ENCODE measurements at places on chromosomes 1 and 21.

DNA sequence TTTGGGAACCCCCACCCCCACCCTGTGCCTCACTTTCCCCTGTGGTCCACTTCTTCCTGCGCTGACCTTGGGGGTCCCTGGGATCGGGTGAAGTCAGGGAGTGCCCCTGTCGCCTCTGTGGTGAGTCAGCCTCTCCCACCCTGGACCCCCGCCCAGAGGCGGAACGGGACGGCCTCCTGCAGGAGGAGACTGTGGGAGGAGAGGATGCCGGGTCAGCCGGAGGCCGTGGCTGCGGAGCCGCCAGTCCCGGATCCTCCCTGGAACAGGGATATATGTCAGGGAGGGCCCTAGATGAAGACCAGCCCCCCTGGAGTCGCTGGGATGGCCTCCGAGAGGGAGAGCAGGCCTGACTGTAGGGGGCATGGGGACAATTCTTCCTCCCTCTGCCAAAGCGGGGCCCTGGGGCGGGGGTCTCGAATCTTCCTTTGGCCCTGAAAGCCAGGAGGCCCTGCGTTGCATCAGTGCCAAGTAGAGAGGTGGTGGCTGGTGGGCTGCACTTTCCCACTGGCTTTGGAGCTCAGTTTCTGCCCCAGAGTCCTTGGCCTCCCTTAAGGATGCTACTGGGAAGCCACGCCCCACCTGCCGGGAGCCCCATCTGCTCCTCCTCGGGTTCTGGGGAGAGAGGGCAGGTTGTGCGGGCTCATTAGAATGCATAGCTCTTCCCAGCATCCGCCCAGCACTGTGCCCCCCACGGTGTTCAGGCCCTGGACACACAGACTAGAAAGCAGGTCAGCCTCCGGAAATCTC, 930 bp downstream of the ARHGEF10L start:
- DNase-seq: no peak

DNA sequence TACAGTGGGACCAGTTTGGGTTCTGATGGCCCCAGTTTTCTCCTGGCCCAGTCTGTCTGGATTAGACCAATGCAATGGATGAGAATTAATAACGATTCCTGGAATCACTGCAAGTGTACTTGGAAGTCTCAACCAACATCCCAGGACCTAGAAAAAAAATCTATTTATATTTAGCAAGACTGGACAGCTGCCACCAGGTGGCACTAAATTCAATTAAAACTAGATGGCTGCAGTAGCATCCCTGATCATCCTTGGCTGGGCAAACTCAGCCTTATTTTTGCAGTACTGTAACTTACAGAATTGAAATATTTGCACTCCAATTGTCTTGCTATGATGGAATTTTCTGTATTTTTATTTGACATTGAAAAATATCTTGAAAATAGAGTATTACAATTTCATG, 165.7 kb downstream of the NCAM2 start:
- DNase-seq: no peak

- DNase-seq: no peak
Observed at GRCh38 chr1:180969434-180969833, 53.2 kb downstream of the STX6 start.

- DNase-seq: no peak
Observed at GRCh38 chr1:103517380-103518047, 8.0 kb upstream of the RNPC3 start.

DNA sequence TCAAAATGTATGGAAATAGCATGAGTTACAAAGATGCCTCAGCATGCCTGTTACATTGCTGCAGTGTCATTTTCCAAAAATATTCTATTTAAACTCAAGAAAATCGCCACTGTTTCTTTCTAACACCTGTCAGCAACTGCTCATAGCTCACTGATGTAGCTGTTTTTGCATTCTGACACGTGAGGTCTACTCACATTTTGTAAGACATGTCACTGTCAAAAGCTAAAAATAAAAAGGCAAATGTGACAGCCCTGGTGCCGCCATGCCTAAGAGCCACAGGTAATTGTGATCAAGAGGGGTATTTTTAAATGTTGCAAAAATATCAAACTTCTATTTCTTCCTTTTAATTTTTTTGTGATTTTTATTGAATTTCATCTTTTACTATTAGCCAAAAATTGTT, 556.2 kb upstream of the TMPRSS15 start:
- no peak for DNase-seq

DNA sequence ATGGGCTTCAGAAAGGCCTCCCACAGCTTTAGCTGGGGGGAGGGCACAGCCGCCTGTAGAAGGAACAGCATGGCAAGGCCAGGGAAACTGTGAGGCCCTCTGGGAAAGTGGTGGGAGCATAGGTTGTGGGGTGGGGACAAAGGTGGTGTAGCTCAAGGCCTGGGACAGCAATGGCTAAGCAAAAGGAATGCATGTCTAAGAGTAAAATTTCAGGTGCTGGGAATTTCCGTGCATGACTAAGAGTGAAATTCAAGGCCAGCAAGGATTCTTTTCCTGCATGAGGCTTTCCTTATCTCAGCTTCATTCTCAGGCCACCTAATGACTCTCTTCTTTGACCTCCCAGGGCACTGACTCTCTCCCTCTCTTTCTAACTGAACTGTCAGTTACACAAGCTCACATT, 86.5 kb upstream of the WNT4 start:
- no peak for DNase-seq

DNA sequence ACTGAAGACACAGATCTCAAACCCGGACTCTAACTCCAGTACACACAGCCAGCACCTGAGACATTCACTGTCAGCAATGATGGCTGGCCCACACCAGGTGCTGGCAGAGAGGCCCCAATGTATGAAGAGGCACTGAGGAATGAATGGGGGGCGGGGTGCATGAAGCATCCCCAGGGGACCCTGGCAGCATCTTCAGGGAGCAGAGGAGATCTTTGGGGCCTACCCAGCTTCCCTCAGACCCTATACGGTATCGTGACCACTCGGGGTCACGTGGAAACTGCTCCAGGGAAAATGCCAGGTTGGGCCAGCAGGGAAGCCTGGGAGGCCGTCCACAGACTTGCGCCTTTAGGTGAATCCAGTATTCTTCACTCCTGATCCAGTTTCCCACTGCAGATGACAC, 84.3 kb downstream of the NPHP4 start:
- no peak for DNase-seq

DNA sequence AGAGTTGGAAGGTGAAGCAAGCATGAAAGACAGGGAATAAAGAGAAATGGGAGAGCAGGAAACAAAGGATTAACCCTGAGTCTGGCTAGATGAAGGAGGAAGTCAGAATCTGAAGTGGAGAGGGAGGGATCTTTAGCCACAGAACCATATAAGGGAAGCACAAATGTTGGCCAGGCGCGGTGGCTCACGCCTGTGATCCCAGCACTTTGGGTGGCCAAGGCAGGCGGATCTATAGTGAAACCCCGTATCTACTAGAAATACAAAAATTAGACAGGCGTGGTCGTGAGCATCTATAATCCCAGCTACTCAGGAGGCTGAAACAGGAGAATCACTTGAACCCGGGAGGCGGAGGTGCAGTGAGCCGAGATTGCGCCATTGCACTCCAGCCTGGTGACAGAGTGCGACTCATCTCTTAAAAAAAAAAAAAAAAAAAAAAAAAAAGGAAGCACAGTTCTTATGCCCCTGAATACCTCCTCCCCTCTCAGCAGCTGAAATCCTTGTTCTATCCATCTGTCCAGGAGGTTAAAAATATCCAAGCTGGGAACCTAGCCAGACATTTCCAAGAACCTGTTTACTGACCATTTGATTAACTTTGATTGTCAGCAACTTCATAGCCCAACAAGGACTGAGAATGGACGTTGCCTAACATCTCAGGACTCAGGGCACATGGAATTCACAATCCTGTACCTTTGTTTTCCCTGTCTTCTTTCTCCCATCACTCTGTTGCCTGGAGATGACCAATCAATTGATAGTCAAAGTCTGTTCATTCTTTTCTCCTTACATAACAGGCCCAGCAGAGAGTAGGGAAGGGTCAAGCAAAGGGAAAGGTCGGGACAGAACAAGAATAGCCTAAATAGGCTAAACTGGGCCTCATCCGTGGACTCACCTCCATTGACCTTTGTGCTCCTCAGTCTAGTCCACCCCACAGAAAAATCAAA, 10.6 kb downstream of the TXNIP start:
- no peak for DNase-seq

DNA sequence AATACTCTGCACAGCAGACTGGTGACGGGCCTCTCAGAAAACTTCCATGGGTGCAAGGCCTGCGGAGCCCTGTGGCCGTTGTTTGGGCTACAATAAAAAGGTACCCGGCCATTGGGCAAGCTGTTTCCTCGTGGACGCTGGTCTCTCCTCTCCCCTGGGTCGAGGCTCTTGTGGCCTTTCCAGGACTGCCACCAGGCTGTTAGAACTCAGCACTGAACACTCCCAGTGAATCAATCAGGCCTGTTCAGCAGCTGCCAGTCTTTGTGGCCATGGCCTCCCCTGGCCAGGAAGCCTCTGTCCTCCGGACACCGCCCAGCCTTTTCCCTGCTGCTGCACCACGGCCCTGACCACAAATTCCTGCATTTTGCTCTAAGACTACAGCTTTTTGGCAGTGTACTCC, 33.0 kb upstream of the ACTRT2 start:
- no peak for DNase-seq

DNA sequence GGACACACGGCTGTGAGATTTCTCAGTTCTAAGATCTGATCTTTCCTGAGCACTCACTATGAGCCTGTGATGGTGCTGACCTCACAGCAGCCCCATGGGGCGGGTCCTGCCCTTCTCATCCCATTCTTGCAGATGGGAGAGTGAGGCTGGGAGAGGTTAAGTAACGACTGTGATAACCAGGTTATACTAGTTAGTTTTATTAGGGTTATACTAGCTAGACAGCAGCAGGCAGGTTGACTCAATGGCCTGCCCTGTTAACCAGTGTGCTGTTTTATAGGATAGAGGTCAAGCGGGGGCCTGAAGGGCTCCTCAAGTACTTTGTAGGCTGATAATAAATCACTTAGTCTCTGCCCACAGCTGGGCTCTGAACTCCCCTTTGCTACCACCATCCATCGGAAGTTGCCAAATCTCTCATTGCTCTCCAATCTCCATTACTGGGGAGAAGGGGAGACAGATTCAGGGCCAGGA, 4.8 kb downstream of the CNTN2 start:
- no peak for DNase-seq

GRCh38 chr1:229349463-229350385, 6.9 kb upstream of the CCSAP start:
- no peak for DNase-seq

- DNase-seq: no peak
Observed at GRCh38 chr1:99599678-99600175, 46.2 kb upstream of the PALMD start.

GRCh38 chr1:171177261-171177660, 7.8 kb upstream of the FMO2 start:
- DNase-seq: no peak

DNA sequence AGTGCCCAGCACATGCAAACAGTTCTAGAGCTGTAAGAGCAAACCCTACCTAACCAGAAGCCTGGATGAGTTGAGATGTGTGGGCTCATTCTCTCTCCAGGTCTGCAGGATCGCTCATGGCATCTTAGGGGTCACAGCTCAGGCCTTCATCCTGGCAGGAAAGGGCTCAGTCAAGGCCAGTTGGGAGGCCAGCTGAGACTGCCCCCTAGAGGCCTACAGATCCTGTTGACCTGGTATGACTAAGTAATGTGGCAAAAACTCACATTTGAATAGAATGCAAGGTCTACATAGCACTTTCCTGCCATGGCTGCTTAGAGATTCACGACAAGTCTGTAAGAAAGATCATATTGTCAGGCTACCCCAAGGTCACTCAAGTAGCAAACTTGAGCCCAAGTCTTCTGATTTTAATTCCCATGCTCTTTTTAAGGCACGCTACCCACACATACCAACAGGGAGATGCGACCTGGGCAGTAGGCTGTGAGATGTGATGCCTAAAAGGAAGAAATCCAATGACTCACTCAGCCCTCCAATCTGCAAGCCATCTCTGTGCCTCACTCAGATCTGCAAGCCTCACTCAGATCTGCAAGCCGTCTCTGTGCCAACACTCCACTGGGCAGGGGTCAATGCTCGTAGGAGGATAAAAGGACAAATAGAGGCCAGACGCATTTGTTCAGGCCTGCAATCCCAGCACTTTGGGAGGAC, 5.1 kb upstream of the CAPN8 start:
- no peak for DNase-seq

GRCh38 chr1:189874715-189875435, 602.8 kb downstream of the BRINP3 start:
- no peak for DNase-seq

DNA sequence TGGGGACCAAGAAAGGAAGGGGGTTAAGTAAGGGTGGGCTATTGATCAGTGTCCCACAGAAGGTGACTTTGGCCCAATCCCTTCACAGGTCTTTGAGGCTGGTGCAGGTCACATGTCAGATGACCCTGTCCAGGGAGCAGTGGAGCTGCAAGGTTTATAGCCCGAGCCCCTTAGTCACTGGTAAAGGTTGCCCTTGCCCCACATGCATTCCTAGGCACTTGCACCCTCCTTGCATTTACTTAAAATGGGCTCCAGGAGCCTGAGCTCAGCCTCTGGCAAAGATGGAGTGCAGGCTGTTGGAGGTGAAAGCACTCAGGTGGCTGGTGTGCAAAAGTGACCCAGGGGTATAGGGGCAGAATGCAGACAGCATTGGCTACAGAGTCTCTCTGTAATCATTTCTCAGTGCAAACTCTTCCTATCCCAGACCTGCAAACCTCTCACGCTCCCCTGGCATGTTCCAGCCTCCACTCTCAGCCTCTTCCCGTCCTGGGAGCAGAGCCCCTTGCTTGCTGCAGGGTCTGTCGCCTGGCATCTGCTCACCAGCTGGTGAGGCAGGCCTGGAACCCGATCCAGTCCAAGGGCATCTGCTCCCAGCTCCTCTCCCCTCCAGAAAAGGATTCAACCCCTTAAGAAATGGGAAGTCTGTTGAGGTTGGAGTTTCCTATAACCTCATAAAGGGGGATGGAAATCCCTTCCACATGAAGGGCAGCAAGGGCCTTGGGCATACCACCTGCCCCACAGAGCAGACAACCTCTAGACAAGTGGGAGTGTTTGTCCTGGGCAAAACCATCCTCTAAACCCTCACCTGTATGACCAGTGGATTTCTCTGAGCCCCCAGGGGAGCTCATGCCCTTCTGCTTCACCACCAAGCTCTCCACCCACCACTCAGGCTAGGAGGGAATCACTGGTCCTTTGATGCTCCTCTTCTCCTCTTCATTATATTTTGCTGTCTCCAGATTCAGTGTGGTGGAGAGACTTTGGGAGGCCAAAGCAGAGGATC, 23.1 kb upstream of the PTPRF start:
- DNase-seq: no peak

Data from activated T-cell treated with anti-CD3 and anti-CD28 coated beads for 1 hour (primary cell).